Activated effector memory CD4-positive, alpha-beta T cell treated with Interleukin-2 at 50 U/mL for 16 hours (primary cell): ENCODE measurements at places on chromosomes 7 and 10.
A peak's percentile ranks its signal among the peaks of the same experiment; 100 is the strongest.

- DNase-seq = no peak
These were observed 298.7 kb upstream of the LRRTM3 start for GRCh38 chr10:66627156-66627555.

- no peak for DNase-seq
These were observed 2.3 kb upstream of the ADCK2 start for GRCh38 chr7:140670343-140670935.

- DNase-seq = peak; percentile 1
These were observed 8.6 kb downstream of the GPRIN2 start for GRCh38 chr10:46547541-46548497.

DNA sequence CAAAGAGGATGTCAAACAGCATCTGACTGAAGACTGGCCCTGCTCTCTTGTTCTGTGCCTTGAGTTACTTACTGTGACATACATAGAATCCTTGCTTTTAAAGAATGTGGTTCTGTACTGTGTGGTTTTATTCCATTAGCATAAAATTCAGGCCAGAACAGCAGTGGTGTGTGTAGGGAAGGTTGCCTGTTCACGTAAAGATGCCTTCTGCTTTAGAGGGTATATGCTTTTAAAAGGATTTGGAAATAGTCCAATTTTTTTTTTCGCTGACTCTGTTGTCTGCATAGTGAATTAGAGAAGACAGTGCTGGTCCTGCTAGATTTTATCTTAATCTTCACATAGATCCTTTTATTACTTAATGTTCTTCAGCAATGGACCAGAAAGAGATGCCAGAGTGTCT lies 470.8 kb upstream of the SEMA3A start:
- DNase-seq = no peak

- DNase-seq = no peak
These were observed 22.4 kb downstream of the SLC25A13 start for GRCh38 chr7:96299496-96299895.

DNA sequence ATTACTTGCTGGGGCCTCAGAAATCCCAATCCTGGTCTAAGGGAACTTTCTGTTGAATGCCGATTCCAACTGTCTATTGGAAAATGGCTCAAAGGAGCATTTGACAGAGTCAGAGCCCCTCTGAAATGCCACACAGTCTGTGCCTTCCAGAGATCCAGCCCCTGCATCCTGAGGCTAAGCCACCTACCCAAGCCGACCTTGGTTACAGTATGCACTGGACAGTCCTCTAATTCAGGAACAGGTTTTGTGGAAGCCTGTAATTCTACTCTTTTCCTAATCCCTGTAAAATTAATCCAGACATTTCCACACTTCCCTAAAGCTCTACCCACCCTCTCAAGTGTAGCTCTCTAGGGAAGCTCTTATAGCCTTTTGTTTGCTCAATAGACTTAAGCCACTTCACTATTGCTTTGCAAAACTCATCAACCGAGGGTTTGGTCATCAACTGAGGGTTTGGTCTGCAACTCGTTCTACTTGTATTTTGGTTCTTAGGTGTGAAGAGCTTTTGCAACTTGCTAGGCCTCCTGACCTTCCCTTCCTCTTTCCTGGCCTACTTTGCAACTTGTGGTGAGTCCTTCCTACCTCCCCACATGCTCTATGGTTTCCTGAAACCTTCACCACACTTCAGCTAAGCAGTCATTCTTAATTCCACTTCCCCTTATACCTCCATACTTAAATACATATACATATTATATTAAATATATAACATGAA lies 364.8 kb downstream of the SFMBT2 start:
- no peak for DNase-seq

DNA sequence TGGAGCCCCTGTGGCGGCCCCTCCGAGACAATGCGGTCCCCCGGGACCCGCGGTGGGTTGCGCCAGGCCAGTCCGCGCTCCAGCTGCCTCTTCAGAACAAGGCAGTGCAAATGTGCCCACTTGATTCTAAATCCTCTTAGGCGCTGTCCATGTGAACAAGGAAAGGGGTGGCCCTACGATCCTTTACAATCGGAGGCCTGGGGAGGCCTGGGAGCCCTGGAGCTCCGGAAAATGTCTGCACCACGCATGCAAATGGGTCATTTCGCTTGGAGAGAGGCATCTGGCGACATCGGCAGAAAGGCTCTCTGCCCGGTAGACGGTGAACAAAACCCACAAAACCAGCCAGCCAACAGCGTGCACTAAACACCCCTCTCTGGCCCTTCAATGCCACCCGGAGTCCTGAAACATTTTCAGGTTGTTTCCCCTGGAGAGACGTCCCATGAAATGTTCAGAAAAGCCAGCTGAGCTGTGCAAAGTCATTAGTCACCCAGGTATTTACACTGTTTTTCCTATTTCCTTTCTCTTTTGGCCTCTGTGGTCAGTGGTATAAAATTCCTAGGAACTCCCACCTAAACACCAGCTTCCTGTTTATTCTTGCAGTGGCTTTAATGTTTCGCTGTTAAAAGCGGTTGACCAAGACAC lies 102.8 kb upstream of the ZNF438 start:
- no peak for DNase-seq

GRCh38 chr10:12465385-12466136 lies 116.2 kb downstream of the CAMK1D start:
- DNase-seq = no peak

GRCh38 chr7:123624527-123625183 lies 23.0 kb downstream of the ASB15 start:
- peak; percentile 33 for DNase-seq

DNA sequence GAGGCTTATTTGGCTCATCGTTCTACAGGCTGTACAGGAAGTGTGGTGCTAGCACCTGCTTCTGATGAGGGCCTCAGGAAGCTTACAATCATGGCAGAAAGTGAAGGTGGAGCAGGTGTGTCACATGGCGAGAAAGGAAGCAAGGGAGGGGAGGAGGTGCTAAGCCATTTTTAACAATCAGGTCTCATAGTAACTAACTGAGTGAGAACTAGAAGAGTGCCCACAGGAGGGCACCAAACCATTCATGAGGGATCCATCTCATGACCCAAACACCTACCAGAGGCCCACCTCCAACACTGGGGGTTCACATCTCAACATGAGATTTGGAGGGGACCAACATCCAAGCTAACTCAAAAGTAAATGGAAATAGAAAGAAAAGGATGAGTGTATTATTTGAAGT lies 78.1 kb downstream of the CXCL12 start:
- DNase-seq = no peak
